Kidney capillary endothelial cell (primary cell): ENCODE measurements at places on chromosomes 1 and 21.

DNA sequence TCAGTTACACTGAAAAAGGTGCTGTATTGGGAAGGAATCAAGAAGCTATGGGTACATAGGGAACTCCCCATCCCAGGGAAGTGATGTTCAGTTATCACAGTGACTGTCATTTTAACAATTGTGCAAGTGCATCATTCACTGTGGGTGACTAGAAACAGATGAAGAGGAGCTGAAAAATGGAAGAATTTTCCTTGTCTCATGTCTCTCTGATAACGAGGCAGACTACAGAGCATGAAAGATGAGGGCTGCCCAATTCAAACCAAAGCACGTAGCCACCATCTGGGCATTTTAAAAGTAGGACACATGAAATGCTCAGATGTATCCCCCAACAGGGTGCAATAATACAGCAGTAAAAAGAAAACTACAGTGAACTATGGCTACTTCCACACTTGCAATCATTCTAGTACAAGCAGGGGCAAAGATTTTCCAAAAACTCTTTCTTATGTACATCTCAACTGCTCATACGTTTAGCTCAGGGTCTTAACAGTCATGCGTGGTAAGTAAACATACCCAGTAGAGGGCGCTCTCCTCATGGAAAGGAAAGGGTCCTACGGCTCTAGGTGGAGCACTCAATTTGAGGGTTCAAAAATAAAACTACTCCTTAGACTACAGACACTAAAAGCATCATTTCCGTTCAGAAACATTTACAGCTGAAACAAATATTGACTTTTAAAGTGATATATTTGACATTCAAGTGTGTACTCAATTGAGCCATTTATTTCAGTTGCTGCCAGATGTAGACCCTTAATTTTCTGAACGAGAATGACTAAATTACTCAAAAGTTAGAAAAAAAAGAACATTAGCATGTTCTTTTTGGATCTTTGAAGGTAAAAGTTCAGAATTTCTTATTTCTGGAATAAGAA, 143.2 kb downstream of the KCTD3 start:
- peak; percentile 17 for DNase-seq

GRCh38 chr1:243416495-243416894, 160.7 kb downstream of the SDCCAG8 start:
- DNase-seq = no peak

- no peak for DNase-seq
Measured at GRCh38 chr1:109105881-109106280, 8.0 kb upstream of the ELAPOR1 start.

DNA sequence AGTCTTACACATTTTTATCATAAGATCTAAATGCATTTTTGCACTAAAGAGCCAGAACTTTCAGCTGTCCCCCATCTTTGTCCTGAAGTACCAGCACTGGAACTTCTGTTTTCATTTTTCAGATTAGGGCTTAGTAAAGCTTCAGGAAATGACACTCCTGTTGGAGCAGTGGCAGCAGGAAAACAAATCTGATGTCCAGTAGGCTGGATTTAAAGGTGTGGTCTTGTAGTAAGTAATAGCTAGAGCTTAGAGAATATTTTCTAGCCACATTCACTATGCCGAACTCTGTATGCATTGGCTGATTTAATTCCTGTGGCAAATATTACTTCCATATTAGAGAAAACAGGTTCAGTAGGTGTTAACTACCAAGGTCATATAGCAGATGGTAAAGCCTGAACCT, 103.6 kb downstream of the PTBP2 start:
- no peak for DNase-seq
